ENCODE measurements at places on chromosomes 12 and 14.

GRCh38 chr12:123242116-123242904 lies 9.1 kb downstream of the MTRFR start:
- no peak for DNase-seq

- DNase-seq, result no peak
These were observed 20.1 kb upstream of the KRT80 start for GRCh38 chr12:52211716-52212585.

DNA sequence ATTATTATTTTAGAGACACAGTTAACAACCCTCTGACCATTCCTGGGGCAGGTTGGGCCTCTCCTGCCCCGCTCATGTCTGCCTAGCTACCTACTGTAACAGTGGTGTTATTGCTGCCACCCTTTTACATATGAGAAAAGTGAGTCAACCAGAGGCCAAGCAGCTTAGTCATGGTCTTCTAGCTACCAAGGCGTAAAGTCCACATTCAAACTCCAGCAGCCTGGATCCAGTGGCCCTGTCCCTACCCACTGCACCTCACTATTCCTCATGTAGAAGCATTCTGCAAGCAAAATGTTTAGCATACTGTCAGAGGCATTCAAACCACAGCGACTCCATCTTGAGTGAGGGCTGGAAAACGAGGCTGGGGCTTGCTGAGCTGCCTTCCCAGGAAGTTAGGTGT lies 95.8 kb downstream of the SLC15A4 start:
- no peak for DNase-seq

DNA sequence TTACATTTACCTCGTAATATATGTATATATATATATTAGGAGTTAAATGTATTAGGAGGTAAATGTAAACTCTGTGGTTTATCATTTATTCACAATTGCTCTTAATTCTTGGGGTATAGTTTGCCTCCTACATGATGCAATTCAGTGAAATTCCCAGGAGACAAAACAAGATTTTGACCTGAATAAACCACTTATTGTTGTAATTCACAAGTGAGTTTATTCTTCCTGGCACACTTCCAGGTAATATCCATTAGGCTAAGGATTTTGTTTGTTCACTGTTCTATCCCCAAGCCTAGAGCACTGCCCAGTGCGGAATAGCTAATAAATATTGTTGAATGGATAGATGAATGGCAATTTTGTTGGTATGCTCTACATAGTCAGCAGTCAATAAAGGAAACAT lies 3.0 kb downstream of the SMIM10L1 start:
- DNase-seq, result no peak

DNA sequence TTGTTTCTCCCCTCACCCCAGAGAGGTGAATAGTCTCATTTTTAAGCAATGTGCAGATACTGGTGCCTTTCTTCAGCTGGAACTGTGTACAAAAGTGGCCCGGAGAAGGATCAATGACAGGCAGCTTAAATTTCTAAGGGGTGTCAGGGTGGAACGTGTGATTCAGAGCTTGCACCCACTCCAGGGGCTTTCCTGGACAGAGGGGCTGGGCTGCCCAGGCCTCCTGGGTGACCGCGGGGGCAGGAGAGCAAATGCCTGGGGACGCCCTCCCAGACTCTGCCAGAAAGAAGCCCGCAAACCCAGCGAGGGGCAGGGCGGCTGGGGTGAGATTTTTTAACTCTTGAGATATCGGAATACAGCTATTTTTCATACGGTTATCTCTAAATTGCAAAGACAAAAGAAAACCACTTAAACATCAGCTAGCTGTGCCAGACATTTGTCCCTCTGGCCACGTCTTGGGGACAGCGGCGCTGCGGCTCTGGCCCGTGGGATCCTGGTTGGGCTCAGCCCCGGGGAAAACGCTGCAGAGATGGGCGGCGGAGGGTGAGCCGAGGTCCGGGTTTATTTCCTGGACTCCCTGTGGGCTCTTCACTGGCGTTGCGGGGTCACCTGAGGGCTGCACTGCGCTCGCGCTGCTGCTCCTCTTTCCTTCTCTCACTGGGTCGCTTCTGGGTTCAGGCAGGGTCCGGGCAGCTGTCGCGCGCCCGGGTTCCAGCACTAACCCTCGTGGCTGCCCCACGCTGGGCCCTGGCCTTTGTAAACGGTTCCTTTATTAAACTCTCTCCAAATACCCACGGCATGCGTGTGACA lies 35.8 kb downstream of the NFKBIA start:
- no peak for DNase-seq

DNA sequence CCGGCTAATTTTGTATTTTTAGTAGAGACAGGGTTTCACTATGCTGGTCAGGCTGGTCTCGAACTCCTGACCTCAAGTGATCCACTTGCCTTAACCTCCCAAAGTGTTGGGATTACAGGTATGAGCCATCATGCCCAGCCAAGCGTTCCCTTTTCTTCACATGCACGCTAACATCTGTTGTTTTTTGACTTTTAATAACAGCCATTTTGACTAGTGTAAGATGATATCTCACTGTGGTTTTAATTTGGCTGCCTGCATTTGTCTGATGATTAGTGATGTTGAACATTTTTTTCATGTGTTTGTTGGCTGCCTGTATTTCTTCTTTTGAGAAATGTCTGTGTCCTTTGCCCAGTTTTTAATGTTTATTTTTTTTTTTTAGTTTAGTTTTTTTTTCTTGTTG lies 10.2 kb upstream of the YARS2 start:
- DNase-seq, result no peak

GRCh38 chr12:34393821-34394150 lies 371.5 kb downstream of the ALG10 start:
- no peak for DNase-seq

- DNase-seq, result no peak
These were observed 1.8 kb downstream of the KIF26A start for GRCh38 chr14:104140213-104140462.

DNA sequence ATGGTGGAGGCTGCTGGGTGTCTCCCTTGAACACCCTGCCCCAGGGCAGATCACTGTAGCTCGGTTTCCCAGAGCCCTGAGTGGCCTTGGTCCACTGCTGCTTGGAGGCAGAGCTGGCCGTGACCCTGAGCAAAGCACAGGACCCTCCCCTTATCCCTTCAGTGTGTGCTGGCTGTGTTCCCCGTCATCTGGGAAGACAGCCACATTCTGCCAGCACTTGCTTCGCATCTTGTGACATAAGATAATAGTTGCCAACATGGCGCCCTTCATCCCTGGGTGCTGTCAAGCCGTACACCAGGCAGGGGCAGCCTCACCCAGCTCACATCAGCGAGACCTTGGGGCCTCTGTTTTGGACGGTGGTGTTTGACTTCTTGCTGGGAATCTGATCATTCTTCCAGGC lies 12.1 kb upstream of the ALDH2 start:
- DNase-seq, result no peak

DNA sequence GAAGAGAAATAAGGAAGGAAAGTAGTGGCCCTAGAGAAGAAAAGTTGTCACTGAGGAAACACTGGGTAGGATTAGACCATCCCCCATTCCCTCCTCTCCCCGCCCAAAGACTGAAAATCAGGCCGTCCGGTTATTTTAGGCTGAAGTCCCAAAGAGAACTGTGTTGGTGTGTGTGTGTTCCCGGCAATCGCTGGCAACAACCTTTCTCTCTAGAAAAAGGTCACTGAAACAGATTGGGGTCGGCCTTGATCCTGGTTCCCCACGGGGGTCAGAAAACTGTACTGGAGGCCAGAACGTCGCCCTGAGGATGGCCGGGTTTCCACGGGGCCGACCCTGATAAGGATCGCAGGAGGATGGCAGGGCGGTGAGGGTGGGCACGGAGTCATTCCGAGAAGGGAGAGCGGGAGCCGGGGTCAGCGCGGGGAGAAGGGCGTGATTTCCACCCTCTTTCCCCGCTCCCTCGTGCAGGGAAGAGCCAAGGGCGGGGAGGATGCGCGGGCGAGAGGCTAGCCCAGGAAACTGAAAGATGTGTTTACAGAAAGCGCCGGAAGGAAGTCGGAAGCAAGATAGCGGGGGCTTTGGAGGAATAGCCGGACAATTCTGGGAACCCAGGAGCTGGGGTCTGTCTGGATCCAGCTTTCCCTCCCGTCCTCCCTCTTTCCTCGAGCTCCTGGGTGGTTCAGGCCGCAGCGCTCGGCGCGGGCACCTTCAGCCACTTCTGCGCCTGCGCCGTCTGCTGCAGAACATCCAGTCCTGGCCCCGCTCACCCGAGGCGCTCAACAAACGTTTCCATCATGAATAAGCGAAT lies 25.3 kb upstream of the SPTLC2 start:
- no peak for DNase-seq

DNA sequence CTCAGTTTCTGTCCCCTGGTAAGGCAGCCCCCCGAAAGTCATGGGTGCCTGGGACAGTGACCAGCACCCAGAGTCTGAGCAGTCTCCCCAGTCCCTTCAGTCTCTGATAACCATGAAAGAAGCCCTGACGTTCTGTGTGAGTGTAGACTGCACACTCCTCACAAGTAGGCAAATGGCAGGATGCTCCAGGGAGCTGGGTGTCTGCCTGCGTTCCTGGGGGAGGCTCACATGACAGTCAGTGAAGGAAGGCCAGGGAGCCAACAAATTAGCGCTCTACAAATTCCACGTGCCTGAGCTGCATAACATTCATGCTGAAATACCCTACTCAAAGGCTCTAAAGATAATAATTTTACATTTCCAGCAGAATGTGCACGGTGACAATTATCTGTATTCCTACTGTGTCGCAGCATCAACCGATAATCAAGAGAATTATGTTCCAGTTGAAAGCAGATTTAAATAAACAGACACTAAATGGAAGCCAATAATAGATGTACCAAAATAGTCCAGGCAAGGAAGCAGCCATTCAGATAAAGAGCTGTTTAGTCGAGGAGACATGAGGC lies 56.3 kb downstream of the ASCL1 start:
- no peak for DNase-seq

GRCh38 chr14:99441918-99442317 lies 38.7 kb downstream of the SETD3 start:
- DNase-seq, result no peak

DNA sequence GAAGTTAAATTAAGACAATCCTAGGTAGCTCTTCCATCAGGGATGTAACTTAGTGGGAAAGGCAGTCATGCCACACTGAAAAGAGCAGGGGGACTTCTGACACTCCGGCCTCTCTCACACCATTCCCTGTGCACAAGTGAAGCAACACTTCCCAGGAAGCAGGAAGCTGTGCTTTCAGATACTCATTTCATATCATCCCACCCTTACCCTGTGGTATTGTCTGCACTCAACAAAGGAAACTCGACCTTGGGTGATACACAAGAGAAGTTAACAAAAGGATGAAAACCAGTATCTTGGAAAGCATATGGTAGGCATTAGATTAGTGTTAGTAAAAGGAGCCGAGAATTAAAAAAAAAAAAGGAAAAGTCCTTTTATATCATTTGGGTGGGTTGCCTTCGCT lies 61.3 kb upstream of the MDM1 start:
- DNase-seq, result no peak

DNA sequence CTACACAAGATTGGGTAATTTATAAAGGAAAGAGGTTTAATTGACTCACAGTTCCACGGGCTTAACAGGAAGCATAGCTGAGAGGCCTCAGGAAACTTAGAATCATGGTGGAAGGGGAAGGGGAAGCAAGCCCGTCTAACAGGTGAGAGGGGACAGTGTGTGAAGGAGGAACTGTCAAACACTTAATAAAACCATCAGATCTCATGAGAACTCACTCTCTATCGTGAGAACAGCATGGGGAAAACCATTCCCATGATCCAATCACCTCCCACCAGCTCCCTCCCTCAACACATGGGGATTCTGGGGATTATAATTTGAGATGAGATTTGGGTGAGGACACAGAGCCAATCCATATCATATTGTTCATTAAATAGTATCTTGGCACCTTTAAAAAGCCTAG lies 56.1 kb downstream of the EPS8 start:
- no peak for DNase-seq

DNA sequence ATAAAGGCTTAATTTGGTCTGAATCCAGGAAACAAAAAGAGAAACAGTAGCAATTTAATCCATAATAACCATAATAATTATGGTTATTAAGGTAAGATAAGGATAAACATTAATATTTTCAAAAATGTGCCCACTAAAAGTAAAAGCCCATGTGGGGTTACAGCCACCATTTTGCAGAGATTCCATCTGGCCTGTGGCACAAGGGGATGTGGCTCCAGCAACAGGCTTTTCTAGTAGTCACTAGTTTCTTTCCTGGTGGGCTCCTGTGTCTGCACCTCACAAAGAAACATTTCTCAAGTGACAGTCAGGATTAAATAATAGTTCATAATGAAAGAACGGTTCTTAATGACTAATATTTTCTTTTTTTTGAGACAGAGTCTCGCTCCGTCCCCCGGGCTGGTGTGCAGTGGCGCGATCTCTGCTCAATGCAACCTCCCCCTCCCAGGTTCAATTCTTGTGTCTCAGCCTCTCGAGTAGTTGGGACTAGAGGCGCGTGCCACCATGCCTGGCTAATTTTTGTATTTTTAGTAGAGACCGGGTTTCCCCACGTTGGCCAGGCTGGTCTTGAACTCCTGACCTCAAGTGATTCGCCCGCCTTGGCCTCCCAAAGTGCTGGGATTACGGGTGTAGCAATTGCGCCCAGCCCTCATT lies 32.2 kb downstream of the GPR19 start:
- no peak for DNase-seq

DNA sequence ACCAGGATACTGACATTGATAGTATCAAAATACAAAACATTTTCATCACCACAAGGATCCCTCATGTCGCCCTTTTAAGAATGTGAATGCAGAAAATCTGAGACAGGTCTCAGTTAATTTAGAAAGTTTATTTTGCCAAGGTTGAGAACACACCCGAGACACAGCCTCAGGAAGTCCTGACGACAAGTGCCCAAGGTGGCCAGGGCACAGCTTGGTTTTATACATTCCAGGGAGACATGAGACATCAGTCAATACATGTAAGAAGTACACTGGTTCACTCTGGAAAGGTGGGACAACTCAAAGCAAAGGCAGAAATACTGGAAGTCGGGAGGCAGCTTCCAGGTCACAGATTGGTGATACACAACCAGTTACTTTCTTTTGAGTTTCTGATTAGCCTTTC lies 235.2 kb upstream of the KRR1 start:
- DNase-seq, result no peak

- no peak for DNase-seq
These were observed 18.1 kb upstream of the C12orf42 start for GRCh38 chr12:103513875-103514274.

DNA sequence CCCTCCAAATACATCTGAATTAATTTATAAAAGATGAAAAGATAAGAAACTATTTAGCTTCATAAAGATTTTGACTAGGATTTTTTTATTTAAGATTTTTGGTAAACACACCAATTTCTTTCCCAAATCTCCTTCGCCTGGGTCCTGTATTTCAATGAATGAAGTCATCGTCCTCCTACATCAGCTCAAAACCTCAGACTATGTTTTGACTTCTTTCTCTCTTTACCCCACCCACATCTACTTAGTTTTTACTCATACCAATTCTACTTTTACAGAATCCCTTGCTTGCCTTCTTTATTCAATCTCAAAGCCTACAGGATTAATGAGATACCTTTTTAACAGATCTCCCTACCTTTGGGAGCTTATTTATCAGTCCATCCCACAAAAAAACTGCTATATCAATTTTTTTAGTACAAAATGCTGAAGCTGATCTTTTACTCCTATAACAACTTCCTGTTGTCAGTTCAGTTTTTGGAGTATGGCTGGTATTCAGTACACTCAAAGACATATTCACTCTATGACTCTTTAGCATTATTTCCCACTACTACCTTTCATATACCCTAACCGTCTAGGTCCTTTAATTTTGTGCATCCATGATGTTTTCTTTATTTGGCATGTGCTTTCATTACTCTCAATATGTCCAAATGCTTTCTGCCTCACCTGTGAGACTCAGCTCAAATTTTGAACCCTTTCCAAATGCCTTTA lies 18.7 kb upstream of the CCDC91 start:
- no peak for DNase-seq
